Activated CD4-positive, alpha-beta memory T cell treated with anti-CD3 and anti-CD28 coated beads for 36 hours (primary cell): ENCODE measurements at places on chromosomes 1 and 21.

GRCh38 chr1:3000671-3001470 is 20.4 kb upstream of the ACTRT2 start:
- H3K4me1 ChIP-seq: no peaks in the 10 kb centered on the region
- no peak overlapping the region for H3K27ac ChIP-seq
- no peak overlapping the region for H3K4me3 ChIP-seq
- H3K27me3 ChIP-seq: peaks cover 21% of the 10 kb centered on the region
- DNase-seq: no peak

DNA sequence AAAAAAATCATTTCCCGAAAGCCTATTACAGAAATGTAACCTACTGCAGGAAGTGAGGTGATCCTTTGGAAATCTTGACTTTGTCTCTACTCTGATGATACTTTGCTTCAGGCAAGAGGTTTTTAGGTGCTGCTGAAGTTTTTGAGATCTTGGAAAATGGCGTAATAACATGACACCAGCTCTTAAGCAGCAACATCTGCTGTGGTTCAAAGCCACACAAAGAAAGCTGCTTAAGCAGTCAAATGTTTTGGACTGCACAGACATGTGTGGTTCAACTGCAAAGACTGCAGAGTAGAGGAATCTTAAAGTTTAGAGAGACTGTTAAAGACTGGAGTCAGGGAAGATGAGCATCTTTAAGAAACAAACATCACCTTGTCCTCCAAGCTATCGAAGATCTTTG is 139.0 kb downstream of the RASAL2 start:
- no peaks in the 10 kb centered on the region for H3K27me3 ChIP-seq
- no peak overlapping the region for H3K4me3 ChIP-seq
- H3K36me3 ChIP-seq: no peaks in the 10 kb centered on the region
- no peak for DNase-seq
- no peak overlapping the region for H3K27ac ChIP-seq

DNA sequence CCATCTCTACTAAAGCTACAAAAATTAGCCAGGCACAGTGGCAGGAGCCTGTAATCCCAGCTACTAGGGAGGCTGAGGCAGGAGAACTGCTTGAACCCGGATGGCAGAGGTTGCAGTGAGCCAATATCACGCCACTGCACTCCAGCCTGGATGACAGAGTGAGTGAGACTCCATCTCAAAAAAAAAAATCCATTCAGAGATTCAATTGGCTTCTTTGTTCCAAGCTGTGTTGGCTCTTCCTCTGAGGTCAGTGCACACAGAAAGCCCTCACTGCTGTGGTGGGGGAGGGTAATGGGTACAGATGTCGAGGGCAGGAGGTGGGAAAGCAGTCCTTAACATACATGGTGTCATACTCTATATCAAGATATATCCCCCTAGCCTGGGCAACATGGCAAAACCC is 14.7 kb downstream of the TIE1 start:
- no peaks in the 10 kb centered on the region for H3K36me3 ChIP-seq
- H3K4me1 ChIP-seq: no peaks in the 10 kb centered on the region
- no peak overlapping the region for H3K27ac ChIP-seq
- H3K27me3 ChIP-seq: no peaks in the 10 kb centered on the region
- no peak overlapping the region for H3K4me3 ChIP-seq

DNA sequence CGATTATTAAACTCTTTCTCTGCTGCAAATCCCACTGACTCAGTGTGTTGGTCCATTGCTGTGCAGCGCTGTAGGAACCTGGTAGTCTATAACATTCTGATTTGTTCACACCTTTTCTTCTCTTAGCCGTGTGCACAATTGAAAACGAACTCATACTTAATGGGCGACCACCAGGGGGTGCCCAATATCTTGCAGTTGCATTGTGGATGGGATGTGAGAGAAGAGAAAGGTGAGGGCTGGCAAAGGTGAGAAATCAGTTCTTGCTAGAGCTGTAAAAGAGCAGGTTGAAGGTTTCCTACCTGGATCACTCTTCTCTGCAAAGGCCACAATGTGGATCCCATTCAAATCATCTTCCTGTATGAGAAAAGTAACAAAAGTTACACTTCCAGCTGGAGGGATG is 51.0 kb downstream of the CASQ2 start:
- no peak overlapping the region for H3K27ac ChIP-seq
- H3K27me3 ChIP-seq: peaks cover 7% of the 10 kb centered on the region
- H3K4me3 ChIP-seq: no peak overlapping the region
- peak; percentile 41 for DNase-seq

DNA sequence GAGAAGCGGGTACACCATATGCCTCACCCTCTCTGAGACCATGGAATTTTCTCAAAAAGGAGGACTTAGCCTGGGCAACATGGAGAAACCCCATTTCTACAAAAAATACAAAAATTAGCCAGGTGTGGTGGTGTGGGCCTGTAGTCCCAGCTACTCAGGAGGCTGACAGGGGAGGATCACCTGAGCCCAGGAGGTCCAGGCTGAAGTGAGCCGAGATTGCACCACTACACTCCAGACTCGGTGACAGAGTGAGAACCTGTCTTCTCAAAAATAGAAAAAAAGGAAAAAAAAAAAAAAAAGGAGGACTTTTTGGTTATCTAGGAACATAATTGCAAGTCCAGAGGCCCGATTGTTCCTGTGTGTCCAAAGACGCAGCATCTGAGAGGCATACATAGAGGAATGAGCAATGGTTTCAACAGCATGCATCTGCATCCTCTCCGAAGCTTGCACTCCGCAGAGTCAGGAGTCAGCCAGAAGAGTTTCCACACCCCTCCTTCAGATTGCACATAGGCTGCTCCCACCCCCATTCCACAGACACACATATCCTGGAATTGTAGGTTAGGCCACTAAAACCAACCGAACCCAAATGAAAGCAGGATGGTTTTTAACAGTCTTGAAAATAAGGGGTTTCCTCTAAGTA is 2.5 kb upstream of the TBX15 start:
- no peak overlapping the region for H3K4me3 ChIP-seq
- H3K36me3 ChIP-seq: peaks cover 16% of the 10 kb centered on the region
- H3K4me1 ChIP-seq: peaks cover 11% of the 10 kb centered on the region
- peaks cover 81% of the 10 kb centered on the region for H3K27me3 ChIP-seq
- no peak overlapping the region for H3K27ac ChIP-seq

GRCh38 chr21:46480466-46480865 is 21.8 kb downstream of the DIP2A start:
- H3K4me1 ChIP-seq: peaks cover 19% of the 10 kb centered on the region
- H3K36me3 ChIP-seq: peaks cover 9% of the 10 kb centered on the region

DNA sequence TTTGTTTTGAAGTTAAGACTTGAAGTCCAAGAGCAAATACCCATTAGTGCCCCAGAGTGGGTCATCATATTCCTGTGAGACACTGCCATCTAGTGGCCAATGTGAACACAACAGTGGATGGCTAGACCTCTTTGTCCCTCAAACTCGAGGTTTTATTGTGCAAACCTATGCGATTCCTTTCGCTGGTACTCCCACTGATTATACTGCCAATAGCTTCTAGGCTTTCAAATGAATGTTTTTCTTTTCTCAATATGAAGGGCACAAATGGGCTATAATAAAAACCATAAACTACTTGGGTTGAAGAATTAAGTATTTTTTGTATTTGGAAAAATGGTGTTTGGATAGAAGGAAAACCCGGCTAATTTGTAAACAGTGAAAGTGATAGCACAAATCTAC is 100.4 kb upstream of the ZNF281 start:
- peaks cover 5% of the 10 kb centered on the region for H3K27me3 ChIP-seq
- no peak overlapping the region for H3K4me3 ChIP-seq
- no peak overlapping the region for H3K27ac ChIP-seq
- H3K36me3 ChIP-seq: no peaks in the 10 kb centered on the region
- DNase-seq: peak; percentile 75
- peaks cover 2% of the 10 kb centered on the region for H3K4me1 ChIP-seq

- peaks cover 8% of the 10 kb centered on the region for H3K36me3 ChIP-seq
- DNase-seq: no peak
Observed at GRCh38 chr1:174023440-174023839, 1.3 kb upstream of the RC3H1 start.

DNA sequence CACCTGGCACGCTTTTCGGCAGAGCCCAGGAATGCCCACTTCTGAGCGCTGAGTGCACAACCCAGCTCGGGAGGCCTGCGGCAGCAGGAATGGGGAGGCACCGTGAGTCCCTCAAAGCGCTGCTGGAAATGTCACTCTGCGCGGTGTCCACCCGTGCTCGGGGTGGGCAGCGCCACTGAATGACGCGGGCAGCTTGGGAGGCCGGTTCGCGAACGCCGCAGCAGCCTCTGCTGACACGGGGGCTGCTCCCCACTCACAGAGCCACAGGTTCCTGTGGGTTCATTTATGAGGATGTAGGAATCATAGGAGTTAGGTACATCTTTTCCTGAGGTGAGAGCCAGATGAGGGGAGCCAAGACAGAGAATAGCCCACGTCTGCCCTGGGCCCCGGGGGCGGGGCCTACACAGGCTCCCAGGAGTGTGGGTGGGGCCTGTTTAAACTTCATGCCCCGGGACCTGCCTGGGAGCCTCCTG is 146.7 kb upstream of the COL6A1 start:
- H3K36me3 ChIP-seq: no peaks in the 10 kb centered on the region
- H3K4me3 ChIP-seq: no peak overlapping the region
- H3K27ac ChIP-seq: no peak overlapping the region
- H3K27me3 ChIP-seq: no peaks in the 10 kb centered on the region
- no peak for DNase-seq
- H3K4me1 ChIP-seq: no peaks in the 10 kb centered on the region

DNA sequence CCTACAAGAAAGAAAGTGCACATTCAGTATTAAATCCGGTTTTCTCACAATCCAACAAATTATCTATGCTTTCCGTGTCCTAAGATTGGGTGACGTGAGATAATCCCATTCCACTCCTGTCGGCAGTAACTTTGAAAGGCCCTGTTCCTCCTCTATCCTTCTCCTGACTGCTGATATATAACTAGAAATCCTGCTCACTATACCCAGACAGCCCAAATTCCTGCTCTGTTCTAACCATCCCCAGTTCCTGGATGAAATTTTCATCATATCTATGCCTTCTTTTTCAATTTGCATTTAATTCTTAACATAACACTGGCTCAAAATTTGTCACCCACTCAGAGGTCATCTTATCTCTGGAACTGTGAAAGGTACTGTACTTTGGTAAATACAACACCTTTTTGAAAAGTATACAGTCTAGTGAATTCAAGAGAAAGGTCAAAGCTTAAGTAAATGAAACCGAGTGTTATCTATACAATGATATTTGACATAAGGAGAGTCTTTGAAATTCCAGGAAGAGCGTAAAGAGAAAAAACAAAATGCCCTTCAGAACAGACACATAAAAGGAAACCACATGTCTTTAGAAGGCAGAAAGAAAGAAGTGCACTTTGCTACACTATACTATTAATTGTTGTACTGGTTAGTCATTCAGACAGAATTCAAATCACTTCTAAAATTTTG is 200.5 kb upstream of the NEGR1 start:
- H3K4me1 ChIP-seq: no peaks in the 10 kb centered on the region
- H3K27ac ChIP-seq: no peak overlapping the region
- no peak overlapping the region for H3K4me3 ChIP-seq

GRCh38 chr1:218451415-218451814 is 106.3 kb downstream of the TGFB2 start:
- no peaks in the 10 kb centered on the region for H3K27me3 ChIP-seq
- H3K4me1 ChIP-seq: no peaks in the 10 kb centered on the region
- no peak for DNase-seq
- no peaks in the 10 kb centered on the region for H3K36me3 ChIP-seq
- H3K4me3 ChIP-seq: no peak overlapping the region
- H3K27ac ChIP-seq: no peak overlapping the region

DNA sequence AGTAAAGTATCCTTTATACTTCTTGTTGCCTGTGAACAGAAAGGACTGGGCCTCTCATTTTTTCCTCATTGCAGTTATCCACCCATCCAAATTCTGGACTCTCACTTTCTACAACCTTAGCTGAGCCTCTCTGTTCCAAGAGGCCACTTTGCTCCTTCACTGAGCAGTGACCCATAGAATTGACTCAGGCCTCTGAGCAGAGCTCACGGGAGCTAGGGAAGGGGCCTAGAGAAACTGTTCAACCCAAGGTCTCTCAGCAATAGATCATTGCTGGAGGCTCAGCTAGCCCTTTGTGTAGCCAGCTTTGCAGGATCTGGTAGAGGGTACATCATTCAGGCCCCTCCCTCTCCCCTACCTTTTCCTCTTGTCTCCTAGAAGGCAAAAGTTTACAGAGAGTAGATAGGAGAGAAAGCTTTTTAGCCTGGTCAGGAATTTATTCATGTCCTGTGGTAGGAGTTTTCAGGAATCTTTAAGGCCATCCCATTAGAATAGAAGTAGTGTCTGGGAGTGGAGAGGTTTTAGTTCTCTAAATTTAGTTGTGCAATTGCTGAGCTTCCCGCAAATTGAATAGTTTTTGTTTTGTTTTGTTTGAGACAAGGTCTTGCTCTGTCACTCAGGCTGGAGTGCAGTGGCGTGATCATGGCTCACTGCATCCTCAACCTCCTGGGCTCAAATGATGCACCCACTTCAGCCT is 6.7 kb downstream of the INTS3 start:
- DNase-seq: no peak
- no peaks in the 10 kb centered on the region for H3K27me3 ChIP-seq
- H3K4me3 ChIP-seq: no peak overlapping the region
- no peak overlapping the region for H3K27ac ChIP-seq

DNA sequence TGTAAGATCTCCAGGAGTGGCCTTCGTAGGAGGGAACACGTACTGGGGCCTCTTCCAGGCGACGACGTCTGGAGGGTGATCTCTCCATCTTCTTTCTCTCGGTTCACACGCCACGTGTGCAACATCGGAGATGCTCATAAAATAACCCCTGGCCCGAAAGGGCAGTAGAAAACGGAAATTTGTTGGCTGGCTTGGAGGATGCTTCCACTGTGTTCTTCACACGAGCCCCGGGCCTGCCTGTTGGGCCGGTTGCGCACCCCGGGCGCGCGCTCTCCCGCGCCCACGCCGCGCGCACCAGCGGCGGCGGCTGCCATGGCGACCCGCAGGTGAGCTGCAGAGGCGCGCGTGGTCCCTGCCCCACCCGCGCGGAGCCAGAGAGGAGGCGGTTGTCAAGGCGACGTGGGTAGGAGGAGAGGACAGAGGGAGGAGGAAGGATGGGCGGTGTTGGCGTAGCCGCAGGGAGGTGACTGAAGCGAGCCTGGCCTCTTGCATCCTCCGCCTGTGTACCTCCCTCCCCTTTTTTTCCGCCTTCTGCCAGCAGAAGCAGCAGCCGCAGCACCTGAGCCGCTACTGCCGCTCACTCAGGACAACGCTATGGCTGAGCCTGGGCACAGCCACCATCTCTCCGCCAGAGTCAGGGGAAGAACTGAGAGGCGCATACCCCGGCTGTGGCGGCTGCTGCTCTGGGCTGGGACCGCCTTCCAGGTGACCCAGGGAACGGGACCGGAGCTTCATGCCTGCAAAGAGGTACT is at the start of gene ELAPOR1:
Gene ELAPOR1, plus strand, starts transcription at position 526 of the 752 bp plus-strand sequence. Its CDS starts 69 bp downstream, at position 595.
- H3K4me3 ChIP-seq: peak within 1 kb of the TSS; percentile 80
- peaks cover 37% of the 10 kb centered on the region for H3K4me1 ChIP-seq
- peak within 1 kb of the TSS; percentile 64 for H3K27ac ChIP-seq
- no peaks in the 10 kb centered on the region for H3K27me3 ChIP-seq
- no peaks in the 10 kb centered on the region for H3K36me3 ChIP-seq

DNA sequence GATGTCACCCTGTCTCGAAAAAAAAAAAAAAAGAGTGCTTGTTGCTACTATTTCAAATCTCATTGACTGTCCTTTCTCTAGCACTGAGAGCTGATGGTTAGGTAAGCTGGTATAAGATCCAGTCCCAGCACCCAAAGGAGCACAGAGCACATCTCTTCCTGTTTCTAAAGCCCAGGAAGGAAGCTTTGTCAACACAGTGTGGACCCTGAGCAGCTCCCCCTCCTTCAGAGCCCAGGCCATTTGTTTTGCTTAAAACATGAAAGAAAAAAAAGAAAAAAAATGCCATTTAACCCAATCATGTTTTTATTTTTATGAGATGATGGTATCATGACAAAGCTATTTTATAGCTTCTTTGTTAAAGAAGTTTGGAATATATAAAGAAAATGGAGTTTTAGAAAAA is 184.1 kb upstream of the DUSP10 start:
- H3K27ac ChIP-seq: no peak overlapping the region
- H3K4me3 ChIP-seq: no peak overlapping the region
- peaks cover 1% of the 10 kb centered on the region for H3K27me3 ChIP-seq
- no peaks in the 10 kb centered on the region for H3K36me3 ChIP-seq
- no peak for DNase-seq
- no peaks in the 10 kb centered on the region for H3K4me1 ChIP-seq
